Spleen (tissue), 13 donors: ENCODE measurements at places on chromosomes 11 and 22. TPM values are rescaled to one million over a fixed set of nuclear protein-coding genes. Genes with fewer than 3 reads are reported as not detected.

PKP3 gene
- 0.48 TPM for polyA plus RNA-seq

- DNase-seq = no peak
Observed at GRCh38 chr22:19453718-19454117, 6.2 kb upstream of the C22orf39 start.

DNA sequence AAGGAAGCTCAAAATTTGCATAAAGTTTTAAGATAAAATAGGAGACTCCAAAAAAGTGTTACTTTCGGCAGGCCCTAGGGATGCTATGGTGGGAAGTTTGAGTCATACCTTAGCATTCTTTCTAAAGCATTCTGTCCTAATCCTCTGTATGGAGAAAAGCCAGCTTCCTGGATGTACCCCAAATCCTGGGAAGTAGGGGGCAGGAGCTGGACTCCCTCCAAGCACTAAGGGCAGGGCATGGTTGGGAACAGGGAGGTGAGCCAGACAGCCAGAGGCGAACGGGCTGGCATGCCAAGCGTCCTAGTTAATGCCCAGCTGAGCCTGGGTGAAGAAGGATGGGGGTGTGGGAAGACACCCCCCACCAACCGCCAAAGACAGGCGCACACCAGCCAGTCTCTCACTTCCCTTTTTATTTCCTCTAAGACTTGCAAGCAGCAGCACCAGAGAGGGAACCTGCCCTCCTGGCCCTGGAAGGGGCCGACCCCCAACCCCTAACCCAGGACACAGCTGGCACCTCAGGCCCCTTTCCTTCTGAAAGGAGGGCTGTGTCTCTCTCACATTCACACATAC, 23.9 kb downstream of the RTN4RL2 start:
- DNase-seq = peak; percentile 86

CTSW gene
- polyA plus RNA-seq = 10.8 TPM

PARVG gene
- 214 TPM for polyA plus RNA-seq
